Colonic mucosa (tissue), 4 donors: ENCODE measurements at places on chromosomes 3 and 15.

DNA sequence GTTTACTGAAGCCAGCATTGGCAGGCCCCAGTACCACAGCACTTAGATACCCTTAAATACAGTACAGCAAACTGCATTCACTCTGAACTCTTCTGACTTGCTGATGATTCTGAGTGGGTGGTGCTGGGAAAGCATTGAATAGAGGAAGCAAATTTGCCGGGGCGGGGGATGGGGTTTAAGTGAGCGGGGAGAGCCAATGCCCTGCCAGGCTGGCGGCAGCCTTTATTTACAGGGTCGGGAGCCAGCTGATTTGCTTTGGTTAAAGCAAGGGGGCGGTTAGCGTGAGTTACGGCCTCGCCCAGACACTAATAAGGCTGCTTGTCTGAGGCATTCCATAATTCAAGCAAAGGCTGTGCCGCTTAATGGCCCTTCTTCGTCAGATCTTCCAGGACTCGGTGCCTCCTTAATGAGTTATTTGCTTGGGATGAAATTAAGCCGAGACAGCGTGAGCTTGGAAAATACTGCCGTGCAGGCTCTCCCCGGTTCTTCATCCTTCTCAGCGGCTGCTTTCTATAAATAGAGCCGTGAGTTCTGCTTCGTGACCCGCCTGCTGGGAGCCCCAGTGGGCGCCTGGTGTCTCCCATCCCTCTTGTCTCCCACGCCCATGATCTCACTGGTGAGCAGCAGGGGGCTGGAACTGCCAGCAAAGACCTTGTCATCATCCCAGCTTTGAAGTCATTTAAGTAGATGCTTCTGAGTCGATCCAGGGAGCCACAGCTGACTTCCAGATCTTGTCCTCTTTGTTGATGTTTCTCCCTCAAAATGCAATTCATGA is 25.8 kb downstream of the SPSB4 start:
- DNase-seq, result peak; percentile 38

- DNase-seq, result no peak
These were observed 22.3 kb upstream of the ANP32A start for GRCh38 chr15:68842958-68843357.

- DNase-seq, result no peak
These were observed 61.4 kb upstream of the CLDN18 start for GRCh38 chr3:137948400-137949072.

DNA sequence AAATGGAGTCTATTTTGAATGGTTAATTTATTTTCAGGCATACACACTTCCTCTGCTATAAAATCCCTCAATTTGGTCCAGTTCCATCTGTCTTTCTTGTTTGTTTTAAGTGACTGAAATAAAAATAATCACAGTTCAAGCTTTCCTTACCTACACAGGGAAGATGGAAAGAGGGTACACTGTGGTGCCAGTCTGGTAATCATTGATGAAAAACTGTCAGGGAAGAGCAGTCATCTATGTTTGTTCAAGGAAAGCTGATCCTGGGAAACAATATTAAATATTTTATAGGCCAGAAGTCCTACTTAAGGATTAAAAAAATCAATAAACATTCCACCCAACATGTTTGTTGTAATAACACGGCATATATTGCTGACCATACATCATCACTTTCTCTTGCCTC is 115.2 kb upstream of the KCNMB2 start:
- no peak for DNase-seq

DNA sequence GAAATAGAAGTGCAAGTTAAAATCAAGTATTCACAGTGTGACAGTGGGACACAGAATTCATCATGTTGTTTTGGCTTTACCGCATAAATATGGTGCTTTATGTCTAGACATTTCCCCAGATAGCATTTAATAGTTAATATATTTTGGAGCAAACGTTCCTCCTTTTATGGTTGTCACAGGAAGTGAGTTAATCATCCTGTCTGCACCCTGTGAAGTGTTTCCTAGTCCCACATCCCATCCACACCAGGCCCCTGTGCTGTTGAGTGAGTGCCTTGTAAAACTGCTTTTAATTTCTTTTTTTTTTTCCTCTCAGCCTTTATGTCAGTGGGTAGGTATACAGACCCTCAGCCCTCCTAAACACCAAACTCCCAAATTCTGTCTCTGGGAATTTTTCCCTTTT is 393.7 kb downstream of the FEZF2 start:
- no peak for DNase-seq

- DNase-seq, result no peak
These were observed 19.9 kb upstream of the XRN1 start for GRCh38 chr3:142467768-142468167.

- DNase-seq, result no peak
These were observed 17.9 kb upstream of the NRROS start for GRCh38 chr3:196621611-196622010.

DNA sequence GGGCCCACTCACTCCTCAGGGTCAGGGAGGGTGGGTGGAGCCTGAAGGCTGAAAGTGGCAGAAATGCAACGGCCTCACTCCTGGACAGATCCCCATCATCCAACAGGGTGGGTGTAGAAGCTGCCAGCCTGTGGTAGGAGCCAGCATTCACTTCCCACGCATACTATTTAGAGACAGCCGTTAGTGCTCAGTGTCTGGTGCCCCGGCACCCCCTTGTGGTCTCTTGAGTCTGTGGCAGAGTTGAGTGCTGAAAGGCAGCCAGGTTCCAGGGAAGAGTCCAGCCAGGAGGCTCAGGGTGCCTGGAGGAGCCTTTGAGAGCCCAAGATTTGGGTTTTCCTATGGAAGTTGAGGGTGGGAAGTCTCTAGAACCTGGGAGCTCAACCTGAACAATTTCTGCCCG is 2.1 kb upstream of the GNAT1 start:
- DNase-seq, result peak; percentile 75

GRCh38 chr3:192915304-192915703 is 2.4 kb downstream of the MB21D2 start:
- DNase-seq, result no peak

DNA sequence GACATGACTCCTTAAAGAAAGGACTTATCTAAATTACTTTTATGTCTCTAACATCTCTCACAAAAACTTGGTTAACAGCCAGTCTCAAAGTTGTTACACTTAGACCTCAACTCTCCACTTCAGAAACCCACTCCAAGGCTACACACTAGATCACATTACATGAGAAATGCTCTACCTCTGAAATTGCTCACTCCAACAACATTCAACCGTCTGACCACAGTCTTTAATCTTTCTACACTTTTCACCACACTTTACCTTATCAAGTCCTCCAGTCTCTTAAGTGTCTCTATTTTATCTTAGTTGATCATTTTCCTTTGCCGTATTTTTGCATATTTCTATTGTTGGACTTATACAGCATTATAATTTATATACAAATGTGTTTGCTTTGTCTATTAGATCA is 5.8 kb downstream of the SLC12A6 start:
- no peak for DNase-seq

- DNase-seq, result no peak
These were observed 135.8 kb upstream of the HACD2 start for GRCh38 chr3:123720638-123721037.
